ENCODE measurements at places on chromosomes 7 and 10.

GRCh38 chr7:28360739-28361138, 51.6 kb upstream of the CREB5 start:
- no peak for DNase-seq

DNA sequence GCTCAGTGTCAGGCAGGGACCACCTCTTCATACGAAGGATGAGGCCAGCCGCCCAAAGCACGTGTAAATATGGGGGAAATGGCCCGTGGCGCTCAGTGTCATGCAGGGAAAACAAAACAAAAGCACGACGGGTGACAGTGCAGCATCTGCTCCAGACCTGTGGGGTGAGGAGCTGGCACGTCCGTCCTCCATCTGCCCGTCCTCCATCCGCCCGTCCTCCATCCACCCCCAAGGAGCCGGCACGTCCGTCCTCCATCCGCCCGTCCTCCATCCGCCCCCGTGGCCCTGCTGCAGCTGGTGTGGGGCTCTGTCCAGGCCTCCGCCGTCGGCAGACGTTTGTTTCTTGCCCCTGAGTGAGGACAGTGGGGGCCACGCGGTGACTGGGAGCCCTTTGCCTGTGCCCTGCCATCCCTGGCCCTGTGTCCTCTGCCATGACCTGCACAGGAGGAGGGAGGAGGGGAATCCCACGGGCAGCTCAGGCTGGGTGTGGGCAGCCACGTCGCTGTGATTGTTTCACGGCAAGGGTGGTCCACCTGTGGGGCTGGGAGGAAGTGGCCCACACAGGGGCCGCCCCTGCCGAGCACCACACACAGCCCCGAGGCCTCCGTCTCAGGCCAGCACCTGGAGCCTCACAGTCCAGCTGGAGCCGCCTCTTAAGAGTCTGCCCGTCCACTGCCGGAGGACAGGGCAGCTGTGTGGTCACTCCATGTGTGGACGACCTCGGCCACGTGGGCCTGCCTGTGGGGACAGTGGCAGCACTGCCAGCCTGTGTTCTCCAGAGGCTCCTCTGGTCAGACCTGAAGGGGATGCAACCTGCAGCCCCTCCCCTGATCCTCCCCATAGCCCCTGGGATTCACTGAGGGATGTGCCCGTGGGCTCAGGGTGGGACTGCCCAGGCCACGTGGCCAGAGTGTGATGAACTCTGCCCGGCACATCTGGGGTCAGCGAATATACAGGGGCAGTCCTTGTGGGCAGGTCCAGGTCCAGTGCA, 38.2 kb upstream of the DPYSL4 start:
- no peak for DNase-seq

- DNase-seq = no peak
Measured at GRCh38 chr7:121016966-121017365, 28.5 kb downstream of the CPED1 start.

GRCh38 chr10:94046098-94046497, 52.4 kb downstream of the PLCE1 start:
- DNase-seq = no peak

- no peak for DNase-seq
Measured at GRCh38 chr10:20256969-20257368, 440.7 kb downstream of the PLXDC2 start.

DNA sequence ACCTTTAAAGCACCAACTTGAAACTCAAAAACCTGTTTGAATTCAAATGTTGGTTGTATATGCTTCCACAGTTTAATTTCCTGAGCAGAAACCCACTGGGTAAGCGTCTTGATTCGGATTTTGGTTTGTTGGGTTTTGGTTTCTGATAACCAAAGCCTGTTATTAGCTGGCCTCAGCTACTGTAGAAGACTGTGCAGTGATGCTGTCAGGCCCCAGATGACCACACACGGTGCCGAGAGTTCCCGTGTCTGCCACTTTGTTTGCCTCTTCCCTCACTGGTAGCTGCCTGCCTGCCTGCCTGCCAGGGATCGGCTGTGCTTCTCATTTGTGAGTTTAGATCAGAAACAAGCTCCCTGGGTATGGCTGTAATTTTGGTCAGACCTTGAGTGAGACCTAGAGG, 5.6 kb downstream of the MDH2 start:
- DNase-seq = no peak

DNA sequence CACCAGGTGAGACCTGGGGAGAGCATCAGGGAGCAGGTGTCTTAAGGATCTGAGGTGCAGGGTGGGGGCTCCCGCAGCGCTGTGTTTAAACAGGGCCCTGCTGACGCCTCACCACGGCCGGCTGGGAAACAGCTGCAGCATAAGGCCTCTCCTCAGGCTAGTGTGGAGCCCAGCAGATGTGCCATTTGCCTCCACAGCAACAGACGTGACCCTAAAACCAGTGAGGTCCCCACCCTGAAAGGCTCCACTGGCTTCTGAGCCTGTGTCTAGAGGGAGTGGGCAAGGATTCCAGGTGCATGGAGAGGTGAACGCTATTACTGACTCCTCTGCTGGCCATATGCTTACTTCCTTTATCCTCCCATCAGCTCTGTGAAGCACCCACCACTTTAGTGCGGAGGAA, 47.8 kb downstream of the SYPL1 start:
- no peak for DNase-seq

- no peak for DNase-seq
Measured at GRCh38 chr7:91609525-91609924, 271.0 kb downstream of the MTERF1 start.

DNA sequence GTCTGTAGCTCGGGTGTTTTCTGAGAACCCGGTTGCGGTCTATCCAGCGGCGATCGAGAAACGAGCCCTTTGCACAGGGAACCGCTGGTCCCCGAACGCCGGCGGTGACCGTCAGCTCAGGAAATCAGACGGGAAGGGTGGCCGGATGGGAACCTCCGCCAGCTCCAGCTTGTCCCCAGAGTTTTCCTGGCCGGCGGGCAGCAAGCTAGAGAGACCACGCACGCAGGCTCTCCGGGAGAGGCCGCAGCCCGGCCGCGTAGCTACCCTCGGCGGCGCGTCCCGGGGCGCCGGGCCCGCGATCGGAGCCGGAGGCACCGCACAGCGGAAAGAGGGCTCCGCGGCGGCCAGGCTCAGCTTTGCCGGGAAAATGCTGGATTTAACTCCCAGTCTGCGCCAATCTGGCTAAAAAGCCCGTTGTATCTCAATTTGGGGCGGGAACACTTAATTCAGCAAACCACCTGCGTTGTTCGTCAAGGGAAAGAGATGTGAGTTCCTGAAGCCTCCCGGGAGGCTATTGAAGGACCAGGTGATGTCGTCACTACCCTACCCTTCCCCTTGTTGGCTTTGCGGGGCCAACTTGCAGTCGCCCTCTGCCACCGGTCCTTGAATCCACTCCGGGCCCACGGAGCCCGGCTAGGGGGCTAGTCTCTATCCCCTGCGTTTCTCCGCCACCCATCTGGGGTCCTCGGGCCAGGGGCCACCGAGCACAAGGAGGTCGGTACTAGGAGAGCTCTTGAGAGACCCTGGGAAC, 859 bp upstream of the CH25H start:
- DNase-seq = no peak

DNA sequence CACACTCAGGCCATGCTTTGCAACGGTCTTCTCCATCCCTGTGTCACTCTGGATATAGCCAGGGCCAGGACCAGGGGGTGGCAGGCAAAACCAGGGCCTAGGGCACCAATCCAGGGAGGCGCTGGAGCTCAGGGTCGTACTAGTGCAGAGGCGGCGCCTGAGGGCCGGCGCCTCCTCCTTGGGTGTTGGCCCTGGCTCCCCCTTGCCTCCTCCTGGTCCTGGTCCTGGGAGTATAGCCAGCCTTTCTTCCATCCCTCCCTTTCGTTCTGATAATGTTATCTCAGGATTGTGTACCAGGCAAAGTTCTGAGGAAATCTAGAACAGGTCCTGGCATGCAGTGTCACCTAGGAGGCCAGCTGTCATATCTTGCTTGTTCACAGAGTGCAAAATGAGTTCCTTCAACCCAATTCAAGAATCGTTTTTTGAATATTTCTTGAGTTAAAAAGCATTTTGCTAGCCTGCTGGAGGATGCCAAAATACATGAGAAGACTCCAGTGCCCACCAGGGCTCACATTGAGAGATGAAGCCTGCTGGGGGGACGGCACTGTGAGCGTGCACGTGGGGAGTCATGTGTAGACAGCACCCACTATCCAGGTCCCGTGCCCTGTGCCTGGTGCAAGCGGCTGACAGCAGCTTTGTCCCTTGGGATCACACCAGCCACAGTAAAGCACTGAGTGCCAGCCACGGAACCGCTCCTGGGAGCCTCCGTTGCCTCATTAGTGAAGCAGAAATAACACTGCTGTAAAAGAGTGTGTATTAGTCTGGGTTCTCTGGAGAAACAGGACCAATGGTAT, 106.9 kb upstream of the C7orf33 start:
- DNase-seq = no peak

DNA sequence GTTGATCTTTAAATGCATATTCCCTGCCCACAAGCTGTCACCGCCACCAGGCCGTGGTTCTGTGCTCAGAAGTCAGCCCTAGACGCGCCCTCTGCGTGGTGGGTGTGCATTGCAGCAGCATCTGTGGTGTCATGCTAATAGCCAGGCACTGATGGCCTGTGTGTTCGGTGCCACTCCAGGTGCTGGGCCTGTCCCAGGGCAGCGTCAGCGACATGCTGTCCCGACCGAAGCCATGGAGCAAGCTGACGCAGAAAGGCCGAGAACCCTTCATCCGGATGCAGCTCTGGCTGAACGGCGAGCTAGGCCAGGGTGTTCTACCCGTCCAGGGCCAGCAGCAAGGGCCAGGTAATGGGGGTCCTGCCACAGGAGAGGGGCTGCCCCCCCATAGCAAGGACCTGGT, 82.5 kb upstream of the SH2B2 start:
- no peak for DNase-seq

GRCh38 chr10:88187472-88187871, 324.0 kb downstream of the PTEN start:
- no peak for DNase-seq

All from RCC 7860 (cell line).